NCI-H1436 (cell line): ENCODE measurements at places on chromosomes 5 and 9.

DNA sequence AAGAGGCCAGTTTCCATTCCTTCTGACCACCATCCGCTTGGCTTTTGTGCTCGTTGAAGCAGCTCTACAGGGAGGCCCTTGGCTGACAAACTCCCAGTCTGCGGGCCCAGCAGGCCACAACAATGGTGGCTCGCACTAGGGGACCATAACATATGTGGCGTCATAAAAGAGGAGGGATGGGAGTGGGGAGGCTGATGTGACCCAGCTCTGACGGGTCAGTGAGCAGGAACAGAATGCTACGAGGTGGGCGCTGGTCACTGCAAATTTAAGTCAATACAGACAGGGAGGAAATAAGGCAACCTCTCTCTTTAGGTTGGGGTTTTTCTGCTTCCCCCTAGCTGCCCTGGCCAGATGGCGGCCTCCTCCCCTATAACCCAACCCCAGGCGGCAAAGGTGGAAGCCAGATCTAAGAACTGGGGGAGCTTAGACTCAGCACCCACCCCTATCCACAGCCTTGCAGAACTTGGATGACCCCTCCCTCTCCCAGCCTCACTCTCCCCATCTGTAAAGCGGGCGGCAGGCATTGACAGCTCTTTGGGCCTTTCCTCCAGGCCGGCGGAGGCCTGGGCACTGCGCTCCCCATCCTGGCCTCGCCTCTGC lies 778 bp downstream of the FRRS1L start:
- no peak for DNase-seq

DNA sequence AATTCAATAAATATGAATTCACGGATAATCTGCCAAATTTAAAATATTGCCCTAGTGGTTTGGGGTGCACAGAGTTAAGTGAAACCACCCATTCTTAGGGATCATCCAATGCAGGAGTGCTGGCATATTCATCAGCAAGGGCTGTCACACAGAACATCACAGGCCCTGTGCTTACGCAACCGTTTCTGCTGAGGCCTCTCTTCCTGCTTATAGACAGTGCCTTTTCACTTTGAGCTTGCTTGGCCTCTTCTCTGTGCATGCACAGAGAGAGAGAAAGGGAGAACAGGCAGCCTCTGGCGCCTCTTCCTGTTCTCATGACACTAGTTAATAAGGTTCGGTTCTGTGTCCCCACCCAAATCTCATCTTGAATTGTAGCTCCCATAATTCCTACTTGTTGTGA lies 366.3 kb downstream of the ICE1 start:
- DNase-seq: no peak

GRCh38 chr5:178762391-178762790 lies 31.9 kb upstream of the ZNF354A start:
- no peak for DNase-seq

DNA sequence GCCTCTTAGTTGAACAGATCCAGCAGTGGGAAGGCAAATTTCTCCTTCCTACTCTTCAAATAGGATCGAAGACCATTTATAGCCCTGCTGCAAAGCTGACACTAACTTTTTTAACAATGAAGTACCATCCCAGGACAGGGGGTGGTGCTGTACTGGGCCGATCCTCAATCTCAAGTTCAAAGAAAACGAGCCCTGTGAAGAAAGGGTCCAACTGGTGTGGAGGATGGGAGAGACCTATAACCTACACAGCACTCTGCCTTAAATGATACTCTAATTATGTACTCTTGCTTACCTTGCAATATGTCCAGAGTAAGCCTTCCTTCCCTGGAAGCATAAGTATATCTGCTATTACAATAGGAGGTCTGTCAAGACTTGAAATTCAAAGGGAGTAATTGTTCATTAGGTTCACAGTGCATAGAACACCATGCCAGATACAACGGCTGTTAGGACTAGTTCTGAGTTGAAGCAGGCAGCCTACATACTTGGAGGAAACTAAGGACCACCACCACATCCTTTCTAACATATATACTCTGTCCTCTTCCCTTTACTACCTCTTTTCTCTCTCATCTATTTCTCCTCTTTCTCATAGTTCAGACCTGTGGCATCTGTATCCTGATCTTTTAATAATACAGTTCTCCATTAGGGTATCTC lies 6.2 kb downstream of the ETF1 start:
- no peak for DNase-seq

DNA sequence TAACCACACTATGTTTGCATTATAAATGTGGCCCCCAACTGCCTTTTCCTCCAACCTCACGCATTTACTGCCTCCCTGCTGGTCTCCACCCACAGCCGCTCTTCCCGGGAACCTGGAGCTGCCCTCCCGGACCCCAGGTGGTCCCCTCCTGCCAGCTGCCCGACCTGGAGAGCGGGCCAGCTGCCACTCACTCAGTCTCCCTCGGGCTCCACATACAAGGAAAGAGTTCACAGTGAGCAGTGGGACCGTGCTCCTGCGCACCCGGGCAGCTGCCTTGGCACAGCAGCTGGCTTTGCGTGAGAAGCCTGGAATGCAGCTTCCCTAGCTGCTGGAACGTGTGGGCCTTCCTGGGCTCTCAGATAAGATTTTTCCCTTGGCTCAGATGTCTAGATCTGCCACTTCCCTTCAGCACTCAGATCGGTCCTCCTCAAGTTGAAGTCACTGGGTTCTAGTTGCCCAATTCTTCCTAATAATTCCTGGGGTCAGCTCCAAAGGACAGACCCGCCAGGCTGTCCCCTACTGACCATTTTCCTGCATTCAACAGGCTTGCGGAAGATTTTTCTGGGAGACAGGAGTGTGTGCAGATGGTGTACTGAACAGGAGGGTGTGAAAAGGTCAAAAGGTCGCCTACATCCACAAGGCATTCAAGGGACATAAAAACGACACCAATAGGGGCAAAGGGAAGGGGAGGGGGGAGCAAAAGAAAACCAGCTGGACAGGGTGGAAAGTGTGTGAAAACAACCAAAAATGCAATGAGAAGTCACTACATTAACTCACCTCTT lies 69.1 kb downstream of the MYO10 start:
- DNase-seq: no peak

DNA sequence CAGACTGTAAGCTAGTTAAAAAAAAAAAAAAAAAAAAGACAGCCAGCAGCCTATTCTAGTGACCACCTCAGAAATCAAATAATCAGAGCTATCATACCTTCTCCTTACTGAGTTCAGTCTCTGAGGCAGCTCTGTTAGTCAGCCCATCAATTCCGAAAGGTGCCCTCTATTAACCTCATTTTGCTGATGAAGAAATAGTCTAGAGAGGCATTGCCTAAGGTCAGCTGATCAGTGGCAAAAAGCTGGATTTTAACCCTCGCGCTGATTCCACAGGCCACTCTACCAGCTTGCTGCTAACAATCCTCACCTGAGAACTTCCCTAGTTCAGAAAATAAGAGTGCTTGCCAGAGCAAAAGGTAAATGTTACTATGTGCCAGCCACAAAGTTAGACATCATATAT lies 172.0 kb downstream of the DENND1A start:
- no peak for DNase-seq

DNA sequence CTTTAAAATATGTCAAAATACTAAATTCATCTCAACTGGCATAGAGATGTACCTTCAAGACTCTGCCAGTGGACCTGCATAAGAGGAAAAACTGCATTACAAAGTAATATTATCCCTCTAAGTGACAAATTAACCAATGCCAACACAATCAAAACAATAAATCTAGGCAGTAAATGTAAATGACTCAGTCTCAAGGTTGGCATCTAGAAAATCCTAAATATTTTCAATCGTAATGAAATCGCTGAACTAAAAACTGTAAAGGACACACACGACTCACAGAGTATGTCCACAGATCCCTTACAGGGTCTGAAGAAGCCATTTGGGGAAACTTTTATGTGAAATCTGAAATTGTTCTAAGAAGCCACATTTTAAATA lies 31.2 kb downstream of the ERMP1 start:
- no peak for DNase-seq

DNA sequence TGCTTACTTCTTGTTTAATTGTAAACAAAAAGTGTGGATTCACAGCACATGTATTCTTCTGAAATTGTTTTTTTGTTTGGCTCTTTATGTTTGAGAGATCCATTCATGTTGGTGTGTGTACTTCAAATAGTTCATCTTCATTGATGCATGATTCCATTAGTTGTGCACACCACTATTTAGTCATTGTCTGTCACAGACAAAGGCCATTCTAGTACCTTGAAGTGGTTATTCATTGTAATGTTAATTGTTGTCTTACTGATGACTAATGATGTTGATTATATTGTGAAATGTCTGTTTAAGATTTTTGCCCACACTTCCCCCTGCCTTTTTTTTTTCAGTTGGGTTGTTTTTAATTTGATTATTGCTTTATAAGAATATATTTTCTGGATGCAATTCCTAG lies 391.3 kb downstream of the DIRAS2 start:
- DNase-seq: no peak

DNA sequence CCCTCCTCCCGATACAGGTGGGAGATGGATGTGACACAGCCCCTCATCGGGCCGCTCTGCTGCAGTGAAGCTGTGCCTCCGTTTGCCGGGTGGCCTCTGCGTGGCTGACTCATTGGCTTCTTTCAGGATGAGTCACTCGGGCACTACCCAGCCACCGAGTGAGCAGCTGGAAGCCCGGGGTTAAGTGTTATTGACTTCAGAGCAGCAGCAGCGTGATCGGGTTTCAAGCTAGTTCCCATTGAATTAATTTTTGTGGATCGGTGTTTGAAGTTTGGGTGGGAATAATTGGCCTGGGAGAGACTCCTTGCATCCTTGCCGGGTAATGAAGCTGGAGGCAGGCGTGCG lies 266.4 kb upstream of the IRX4 start:
- DNase-seq: no peak

GRCh38 chr9:115637661-115638060 lies 515.9 kb upstream of the PAPPA start:
- DNase-seq: no peak

DNA sequence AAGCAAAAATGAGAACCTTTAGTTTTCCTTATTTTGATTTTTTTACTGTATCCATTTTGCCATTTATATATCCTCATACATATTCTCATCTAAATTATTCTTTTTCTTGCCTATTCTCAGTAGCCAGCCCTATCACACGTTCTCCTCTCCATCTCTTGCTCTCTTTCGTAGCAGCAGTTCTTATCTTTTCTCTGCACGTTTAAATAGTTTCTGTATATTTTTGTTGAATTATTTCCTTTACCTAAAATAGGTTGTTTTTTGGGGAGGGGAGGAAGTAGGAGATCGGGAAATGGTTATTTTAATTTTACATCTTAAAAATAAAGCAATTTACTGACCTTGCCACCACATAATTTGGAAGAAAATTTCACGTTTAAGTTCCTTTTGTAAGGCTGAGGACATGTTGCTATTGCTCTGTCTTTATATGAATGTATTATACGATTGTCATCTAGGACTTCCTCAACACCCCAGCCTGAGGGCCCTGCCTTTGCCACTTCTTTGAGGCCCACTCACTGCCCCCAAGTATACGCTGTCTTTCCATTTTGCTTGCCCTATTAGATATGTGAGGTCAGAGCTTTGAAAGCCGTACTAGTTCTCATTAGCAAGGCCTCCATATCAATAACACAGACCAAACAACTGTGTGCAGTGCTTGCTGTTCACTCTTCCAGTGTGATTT lies 140.3 kb downstream of the GNAQ start:
- no peak for DNase-seq

- DNase-seq: no peak
These were observed 496.3 kb upstream of the GRIA1 start for GRCh38 chr5:152994033-152994680.

DNA sequence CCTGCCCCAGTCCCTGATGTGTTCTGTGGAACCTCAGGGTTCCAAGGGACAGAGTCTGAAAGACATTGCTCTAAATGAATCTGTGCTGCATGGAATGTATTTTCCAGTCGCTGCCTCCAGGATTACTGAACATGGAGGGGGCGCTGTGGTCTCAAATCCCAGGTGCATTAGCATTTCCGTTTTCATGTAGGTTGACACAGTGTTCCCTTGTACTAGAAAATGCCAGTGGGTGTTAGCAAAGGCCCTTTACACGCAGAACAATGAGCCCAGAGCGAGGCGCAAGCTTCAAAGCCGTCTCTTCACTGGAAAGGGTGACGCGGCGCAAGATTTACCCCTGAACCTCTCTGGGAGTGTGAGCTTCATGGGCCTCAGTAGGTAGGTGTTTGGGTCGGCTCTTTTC lies 308.3 kb downstream of the SLIT3 start:
- DNase-seq: no peak

DNA sequence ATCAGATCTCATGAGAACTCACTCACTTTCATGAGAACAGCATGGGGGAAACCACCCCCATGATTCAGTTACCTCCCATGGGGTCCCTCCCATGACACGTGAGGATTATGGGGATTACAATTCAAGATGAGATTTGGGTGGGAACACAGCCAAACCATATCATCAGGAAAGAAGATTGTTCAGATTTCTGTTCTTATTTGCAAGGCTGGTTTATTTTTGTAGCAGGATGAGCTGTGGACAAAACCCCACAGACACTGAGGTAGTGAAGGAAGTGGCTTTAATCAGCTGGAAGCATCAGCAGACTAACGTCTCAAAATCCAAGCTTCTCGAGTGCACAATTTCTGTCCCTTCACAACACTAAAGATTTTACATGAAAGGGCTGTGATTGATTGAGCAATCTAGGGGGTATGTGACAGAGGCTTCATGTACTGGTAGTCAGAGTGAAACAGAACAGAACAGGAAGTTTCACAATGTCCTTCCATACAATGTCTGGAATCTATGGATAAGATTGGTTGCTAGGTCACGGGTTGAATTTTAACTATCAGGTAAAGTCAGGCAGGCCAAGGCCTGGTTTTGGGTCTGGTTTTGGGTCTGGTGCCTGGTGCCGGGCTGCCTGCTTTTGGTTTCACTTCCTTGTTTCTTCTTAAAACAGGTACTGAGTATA lies 91.3 kb upstream of the ZNF366 start:
- no peak for DNase-seq

DNA sequence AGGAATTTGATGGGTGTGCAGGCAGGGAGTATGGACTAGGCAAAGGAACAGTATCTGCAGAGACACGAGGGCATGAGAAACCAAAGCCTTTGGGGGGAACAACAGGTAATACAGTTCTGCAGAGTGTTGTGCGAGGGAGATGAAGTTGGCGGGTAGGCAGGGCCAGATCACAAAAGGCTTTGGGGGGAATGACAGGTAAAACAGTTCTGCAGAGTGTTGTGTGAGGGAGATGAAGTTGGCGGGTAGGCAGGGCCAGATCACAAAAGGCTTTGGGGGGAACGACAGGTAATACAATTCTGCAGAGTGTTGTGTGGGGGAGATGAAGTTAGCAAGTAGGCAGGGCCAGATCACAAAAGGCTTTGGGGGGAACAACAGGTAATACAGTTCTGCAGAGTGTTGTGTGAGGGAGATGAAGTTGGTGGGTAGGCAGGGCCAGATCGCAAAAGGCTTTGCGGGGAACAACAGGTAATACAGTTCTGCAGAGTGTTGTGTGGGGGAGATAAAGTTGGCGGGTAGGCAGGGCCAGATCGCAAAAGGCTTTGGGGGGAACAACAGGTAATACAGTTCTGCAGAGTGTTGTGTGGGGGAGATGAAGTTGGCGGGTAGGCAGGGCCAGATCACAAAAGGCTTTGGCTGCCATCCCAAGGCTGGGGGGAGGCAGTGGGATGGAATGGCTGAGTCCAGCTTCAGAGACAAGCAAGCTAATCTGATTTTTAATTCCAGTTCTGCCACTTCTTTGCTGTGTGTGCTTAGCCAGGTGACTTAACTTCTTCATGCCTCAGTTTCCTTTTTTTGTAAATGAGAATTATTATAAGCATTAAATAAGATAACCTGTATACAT lies 33.0 kb downstream of the FRMPD1 start:
- no peak for DNase-seq

GRCh38 chr9:2838371-2839000 lies 5.4 kb downstream of the PUM3 start:
- DNase-seq: no peak
